ENCODE measurements at places on chromosomes 6 and 20. TPM values are rescaled to one million over a fixed set of nuclear protein-coding genes. Genes with fewer than 3 reads are reported as not detected.

GRCh38 chr6:158894193-158894592 lies 75.0 kb upstream of the EZR start:
- no peak for DNase-seq

DNA sequence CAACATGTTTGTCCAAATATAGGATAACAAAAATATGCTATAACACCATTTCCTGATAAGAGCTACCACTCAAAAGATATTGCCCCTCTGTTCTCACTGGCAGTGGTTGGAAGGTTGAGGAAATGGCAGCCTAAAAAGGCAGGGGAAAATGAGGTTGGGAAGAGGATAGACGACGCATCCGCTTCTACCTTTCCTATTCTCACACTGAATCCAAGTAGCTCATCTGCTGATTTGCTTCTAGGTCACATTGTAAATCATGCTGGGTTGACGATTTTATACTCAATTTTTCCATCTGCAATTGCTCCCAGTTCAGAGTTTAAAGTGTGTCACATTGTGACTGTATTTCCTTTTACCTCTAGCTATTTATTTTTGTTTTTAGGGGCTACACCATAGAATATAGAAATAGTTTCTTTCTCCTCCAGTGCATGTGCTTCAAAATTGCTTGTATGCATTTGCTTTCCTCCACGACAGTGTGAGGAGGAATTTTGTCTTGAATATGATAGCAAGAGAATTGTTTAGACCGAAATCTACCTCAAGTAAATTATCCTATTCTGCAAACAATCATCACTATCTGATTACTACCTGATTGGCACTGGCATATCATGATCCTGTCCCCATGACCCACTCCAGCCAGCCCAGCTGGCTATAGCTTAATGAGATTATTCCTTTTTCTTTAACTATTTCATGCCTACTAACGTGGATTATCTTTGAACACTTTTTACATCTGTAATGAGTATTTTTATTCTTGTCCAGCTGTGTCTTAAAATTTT lies 179.6 kb upstream of the RAB32 start:
- DNase-seq = no peak

DNA sequence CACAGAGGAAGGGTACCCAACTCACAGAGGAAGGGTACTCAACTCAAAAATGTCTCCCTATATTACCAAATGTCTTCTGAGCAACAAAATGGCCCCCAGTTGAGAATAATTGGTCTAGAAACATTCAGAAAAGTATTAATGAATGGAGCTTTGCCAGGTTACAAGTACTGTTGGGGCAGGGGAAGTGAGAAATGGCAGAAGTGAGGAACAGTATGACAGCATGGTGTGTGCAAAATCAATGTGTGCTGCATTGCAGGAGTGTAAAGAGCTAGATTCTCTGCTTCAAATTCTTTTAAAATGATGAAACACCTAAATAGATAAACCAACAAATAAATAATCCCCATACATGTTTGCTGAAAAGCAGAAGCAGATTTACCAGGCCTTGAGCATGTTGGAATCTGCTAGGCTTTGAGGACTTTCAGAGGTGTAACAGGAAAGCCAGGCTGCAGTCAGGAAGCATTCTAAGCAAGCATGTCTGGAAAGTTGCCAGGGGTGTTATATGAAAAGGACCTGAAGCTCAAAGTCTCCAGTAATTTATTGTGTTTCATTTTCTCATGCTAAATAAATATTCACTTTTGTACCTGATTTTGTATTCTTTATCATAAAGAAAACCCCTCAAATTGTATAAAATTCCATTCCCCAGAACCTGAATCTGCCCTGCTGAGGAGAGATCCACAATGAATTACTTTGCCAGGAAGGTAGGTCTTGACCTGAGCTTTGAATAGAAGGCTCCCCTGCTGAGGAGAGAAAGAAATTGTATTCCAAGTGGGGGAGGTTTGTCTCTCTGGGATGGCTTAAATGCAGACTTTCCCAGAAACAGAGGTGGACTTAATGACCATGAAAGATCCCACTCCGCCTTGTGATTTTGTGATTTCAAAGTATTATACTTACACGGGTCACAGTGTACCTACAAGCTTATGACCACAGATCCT lies 265.0 kb upstream of the MARCKS start:
- no peak for DNase-seq

GRCh38 chr6:131183427-131184095 lies 48.3 kb downstream of the AKAP7 start:
- DNase-seq = no peak

- no peak for DNase-seq
Observed at GRCh38 chr6:124400261-124400999, 561.8 kb upstream of the RNF217 start.

- peak; percentile 39 for DNase-seq
Observed at GRCh38 chr20:49964964-49965780, 17.6 kb upstream of the SNAI1 start.

- no peak for DNase-seq
Observed at GRCh38 chr20:64224351-64225170, 31.0 kb upstream of the PCMTD2 start.

GRCh38 chr20:20452254-20452676 lies 84.4 kb downstream of the INSM1 start:
- peak; percentile 74 for DNase-seq

GRCh38 chr6:39934131-39934757 lies at the start of gene MOCS1:
Gene MOCS1, minus strand, starts transcription at chr6:39934462. Its CDS starts 45 bp downstream, at chr6:39934417.
- no peak for DNase-seq

- DNase-seq = no peak
Observed at GRCh38 chr6:12335717-12336116, 45.6 kb downstream of the EDN1 start.

GRCh38 chr6:40128127-40128526 lies 193.9 kb upstream of the MOCS1 start:
- no peak for DNase-seq

Gene FAM184A
- 5.4 TPM for total RNA-seq

Gene CDSN
- not detected for total RNA-seq

Gene HLA-G
- not detected for total RNA-seq
